GM10248 (cell line): ENCODE measurements at places on chromosomes 11 and 22.

DNA sequence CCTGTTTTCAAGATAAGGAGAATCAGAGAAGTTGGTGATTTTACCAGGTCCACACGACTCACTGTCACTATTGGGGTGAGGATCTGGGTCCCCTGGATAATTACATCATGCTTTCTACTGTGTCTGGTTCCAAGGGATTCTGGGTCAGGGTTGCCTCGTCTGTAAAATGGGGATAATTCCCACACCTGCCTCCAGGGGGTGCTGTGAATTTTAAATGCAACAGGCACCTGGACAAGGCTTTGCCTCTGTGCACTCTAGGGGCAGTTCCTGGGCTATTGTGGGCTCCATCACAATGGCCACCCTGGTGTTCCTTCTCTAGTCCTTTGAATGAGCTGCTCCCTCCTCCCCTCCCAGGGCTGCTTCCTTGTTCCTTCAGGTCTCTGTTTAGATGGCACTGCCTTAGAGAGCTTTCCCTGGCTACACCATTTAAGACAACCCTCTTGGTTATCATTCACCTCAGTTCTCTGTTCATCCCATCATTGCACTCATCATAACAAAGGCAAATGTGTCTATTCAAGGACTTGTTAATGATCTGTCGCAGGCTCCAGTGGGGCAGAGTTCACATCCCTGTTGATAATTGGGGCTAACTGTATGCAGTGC, 178.6 kb downstream of the MIAT start:
- peak; percentile 66 for DNase-seq

DNA sequence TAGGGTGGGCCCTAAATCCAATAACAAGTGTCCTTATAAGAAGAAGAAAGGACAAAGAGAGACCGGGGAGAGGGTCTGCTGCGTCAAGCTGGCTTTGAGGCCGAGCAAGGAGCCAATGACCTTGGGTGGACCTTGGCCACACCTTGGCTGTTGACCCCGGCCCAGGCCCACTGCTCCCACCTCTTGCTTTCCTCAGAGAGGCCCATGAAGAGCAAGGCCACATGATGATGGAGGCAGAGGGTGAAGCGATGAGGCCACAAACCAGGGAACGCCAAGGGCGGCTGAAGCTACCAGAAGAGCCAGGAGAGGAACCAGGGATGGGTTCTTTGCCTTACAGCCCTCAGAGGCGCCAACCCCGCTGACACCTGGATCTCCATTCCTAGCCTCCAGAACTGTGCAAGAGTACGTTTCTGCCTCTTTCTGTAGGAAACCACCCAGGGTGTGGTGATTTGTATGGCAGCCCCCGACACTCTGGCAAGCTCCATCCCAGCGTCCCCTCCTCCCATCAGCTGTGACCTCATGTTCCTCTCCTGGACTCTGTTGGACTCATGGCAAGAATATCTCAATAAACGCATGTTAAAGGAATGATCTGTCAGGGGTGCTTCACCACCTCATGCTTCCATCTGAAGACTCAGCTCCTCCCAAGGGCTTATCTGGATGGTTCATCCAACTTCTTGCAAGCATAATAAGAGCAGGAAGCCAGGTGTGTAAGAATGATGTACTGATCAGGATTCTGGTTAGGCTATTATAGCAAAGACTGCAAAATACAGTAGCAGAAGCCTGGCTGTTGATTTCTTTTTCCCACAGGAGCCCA, 41.6 kb upstream of the LINC01488 start:
- no peak for DNase-seq

GRCh38 chr11:26134053-26134452, 197.9 kb upstream of the ANO3 start:
- no peak for DNase-seq

DNA sequence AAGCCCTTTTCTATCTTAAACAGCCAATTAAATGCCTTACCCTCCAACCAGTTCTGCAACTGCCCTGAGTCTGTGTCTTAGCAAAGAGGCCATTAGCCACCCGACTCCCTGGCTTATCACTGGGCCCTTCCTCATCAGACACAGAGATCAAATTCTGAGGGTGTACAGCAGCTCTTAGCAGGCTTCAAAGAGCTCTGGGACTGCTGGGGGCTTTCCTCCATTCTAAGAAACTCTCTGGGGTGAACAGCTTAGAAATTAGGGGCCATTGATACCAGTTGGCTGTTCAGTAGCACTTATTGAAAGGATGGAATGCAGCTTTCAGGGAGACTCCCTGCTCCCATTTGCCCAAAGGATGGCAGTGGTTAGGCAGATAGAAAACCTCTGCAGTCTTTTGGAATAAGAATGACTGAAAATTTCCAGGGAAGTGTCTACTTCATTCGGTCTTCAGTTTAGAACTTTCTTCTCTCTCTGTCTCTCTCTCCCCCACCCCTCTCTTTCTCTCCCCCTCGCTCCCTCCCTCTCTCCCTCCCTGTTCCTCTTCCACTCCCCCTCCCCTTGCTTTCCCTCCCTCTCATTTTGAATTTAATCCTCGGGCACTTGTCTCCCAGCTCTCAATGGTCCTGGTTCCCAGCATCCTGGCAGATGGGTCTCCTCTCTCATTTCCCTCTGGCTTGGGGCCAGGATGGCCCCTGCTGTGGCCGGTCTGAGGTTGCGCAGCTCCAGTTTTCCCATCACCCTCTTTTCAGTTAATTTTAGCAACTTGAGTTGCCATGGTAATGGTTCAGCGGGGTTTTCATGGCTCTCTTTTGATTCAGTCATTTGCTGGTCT, 76.4 kb downstream of the COMMD9 start:
- no peak for DNase-seq

DNA sequence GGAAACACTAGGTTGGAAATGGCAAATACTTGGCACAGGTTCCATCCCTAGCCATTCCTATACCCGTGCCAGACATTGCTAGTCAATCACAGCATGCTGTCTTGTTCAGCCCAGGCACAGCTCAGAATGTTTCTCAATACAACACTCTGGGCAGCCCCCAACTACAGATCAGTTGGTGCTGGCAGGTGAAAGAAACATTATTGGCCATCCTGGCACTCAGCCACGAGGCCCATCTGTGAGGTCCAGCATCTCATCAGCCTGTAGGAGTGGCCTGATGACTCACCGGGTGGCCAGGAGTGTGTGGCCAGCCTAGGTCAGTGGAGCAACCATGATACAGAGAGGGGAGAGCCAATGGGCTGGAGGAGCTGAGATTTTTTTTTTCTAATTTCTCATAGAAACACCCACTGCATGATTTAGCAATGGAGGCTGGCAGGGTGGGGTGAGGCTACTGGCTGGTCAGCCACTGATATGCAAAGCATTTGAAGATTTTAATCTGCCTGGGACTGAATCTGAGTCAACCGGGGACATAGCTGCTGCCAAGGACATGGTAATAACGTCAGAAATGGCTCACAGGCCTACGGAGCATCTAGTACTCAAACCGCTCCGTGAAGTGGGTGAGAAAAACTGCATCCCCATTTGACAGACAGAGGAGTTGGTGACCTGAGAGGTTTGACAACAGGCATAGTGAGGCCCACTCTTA, 5.4 kb downstream of the MYO18B start:
- DNase-seq, result no peak

- DNase-seq, result peak; percentile 47
Observed at GRCh38 chr11:46560300-46560991, 33.4 kb downstream of the AMBRA1 start.

GRCh38 chr11:94066901-94067429, 45.8 kb downstream of the HEPHL1 start:
- DNase-seq, result no peak

GRCh38 chr11:2535673-2536439, 91.0 kb downstream of the KCNQ1 start:
- no peak for DNase-seq

DNA sequence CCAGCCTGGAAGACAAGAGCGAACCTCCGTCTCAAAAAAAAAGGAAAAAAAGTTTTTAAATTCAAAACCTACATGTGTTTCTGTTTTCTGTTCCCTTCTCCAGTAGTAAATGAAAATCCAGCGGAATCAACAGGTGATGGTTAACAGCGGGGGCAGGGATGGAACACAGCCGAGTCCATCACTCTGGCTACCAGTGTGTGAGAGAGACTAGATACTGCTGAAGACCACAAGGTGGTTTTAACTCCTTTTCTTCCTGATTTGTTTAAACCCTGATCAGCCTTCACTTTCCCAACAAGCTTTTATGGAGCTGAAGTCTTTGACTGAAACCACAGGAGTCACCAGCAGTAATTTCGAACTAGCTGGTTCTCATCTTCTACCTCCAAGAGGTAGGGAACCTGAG, 3.6 kb upstream of the ARHGAP32 start:
- no peak for DNase-seq

- DNase-seq, result no peak
Observed at GRCh38 chr11:104402812-104403521, 239.0 kb upstream of the PDGFD start.

GRCh38 chr11:125167954-125168835, 3.6 kb downstream of the PKNOX2 start:
- DNase-seq, result no peak

GRCh38 chr11:115330684-115331482, 173.3 kb downstream of the CADM1 start:
- DNase-seq, result no peak

GRCh38 chr11:133551064-133551463, 18.8 kb upstream of the OPCML start:
- DNase-seq, result no peak

GRCh38 chr22:49645791-49646550, 181.7 kb downstream of the BRD1 start:
- no peak for DNase-seq

DNA sequence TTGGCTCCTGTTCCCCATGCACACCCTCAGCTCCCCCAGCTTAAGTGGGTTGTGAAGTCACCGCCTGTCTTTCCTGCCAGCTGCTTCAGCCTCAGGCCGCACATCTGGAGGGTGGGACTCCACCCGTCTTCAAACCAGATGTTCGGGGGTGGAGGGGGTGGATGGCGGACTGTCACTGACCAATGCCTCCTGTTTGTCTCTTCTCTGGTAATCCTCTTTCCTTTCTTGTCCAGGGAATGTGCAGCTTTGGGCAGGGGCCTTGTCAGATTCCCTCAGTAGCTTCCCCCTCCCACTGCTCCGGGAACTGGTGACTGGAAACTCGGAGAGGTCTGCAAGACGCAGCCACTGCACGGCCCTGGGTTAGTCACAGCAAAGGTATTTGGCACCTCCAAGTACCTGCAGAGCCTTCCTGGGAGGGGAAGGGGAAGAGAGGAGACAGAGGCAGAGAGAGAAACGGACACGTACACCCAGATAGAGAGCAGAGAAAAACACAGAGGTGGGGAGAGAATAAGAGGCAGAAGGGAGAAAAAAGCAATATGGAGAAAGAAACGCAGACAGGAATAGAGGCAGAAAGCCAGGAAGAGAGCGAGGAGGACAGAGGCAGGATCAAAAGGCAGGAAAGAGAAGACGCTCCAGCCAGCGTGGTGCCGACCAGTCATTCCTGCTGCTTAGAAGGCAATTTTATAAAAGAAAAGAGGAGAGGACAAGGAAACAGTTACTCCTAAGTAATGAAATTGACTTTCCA, 56.1 kb upstream of the TIMP3 start:
- DNase-seq, result no peak

DNA sequence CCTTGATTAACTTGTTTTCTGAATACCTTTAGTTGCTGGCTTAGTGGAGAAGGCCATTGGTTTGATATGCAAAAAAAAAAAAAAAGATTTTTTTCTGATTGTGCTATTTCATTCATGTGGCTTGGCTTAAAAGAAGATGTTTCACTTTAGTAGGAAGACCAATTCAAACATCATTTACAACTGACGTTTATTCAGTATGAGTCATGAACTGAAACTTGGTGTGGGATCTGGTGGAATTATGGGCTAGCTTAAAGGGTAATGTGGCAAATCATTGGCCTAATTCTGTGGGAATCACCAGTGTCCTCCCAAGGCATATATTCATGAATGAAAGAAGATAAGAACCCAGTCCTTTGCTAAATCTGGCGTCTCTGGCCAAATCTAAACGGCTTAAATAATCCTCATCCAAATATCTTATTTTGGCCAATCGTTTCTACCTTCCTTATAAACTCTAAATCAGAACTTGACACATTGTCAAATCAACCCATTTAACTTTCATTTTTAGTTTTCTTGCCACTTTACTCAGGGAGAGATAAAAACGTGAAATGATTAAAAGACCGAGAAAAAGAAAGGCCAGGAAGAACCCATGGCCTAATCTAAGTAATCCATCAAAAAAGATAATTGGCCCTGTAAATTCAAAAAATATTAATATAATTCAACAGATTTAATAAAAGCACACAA, 77.0 kb downstream of the DDIAS start:
- DNase-seq, result no peak

- DNase-seq, result no peak
Observed at GRCh38 chr11:2071748-2072385, 67.3 kb downstream of the IGF2 start.

- DNase-seq, result no peak
Observed at GRCh38 chr22:46361826-46362202, 26.3 kb downstream of the TRMU start.

DNA sequence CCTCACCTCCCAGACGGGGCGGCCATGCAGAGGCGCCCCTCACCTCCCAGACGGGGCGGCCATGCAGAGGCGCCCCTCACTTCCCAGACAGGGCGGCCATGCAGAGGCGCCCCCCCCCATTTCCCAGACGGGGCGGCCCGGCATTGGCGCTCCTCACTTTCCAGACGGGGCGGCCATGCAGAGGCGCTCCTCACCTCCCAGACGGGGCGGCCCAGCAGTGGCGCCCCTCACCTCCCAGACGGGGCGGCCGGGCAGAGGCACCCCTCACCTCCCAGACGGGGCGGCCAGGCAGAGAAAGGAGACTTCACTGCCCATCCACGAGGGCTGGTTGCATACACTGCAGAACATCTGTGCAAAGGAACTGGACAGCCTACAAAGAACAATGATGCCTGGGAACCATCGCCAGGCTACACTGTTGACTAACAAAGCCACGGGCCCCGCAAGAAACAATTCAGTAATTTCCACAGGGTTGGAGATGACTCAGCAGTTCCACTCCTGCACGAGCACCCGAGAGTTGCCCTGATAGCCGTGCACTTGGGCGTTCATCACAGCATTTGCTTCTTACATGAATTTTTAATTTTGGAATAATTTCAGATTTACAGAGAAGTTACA, 58.7 kb downstream of the CTTN start:
- no peak for DNase-seq

- no peak for DNase-seq
Observed at GRCh38 chr22:16965083-16965482, 42.9 kb downstream of the GAB4 start.

DNA sequence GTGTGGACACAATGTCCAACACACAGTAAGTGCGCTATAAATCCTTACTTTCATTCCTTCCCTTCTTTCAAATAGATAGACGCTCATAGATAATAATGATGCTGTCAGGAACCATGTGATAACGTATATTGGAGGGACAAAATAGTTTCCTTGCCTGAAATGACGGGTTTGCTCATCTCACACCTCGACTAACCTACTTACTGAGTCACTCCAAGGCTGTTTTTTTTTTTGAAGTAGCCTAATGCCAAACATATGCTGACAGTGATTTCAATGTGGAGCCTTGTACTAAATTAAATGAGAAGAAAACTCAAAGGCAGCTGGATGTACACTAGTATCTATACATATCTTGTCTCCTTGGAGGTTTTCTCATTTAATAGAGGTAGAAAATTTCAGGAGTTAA, 400.5 kb downstream of the NELL1 start:
- no peak for DNase-seq
